ENCODE measurements at places on chromosomes 1 and 21.

DNA sequence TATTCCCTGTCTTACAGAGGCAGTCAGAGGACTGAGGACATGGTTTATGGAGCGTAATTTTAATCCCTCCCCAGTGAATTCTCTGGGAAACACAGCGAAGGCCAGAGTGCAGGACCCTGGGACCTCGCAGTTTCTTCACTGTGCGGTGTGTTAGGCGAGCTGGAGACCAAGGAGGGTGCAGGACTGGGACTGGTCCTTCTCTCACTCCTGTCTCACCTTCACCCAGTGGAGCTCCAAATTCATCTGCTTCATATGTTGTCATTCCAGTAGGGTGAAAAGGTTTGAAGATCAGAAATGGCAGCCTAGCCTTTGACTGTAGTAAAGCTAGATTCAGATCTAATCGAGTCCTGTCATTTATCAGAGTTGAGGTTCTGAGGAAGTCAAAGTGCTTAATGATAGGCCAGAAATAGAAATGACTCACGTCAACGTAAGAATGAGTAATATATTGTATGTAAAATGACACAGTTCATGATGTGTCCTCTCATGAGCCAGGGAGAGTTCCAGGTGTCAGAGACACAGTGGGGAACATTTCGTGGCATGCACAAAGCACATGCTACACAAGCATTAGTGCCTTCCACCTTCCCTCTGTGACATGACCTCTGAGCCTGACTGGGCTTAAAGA lies 647.5 kb downstream of the SMYD3 start:
- H3K4me3 ChIP-seq: no peak overlapping the region
- H3K4me1 ChIP-seq: peaks cover 46% of the 10 kb centered on the region
- H3K36me3 ChIP-seq: peaks cover 2% of the 10 kb centered on the region
- DNase-seq: no peak

GRCh38 chr1:53050310-53050709 lies 11.7 kb upstream of the PODN start:
- peaks cover 32% of the 10 kb centered on the region for H3K4me1 ChIP-seq
- no peak overlapping the region for H3K27ac ChIP-seq
- no peaks in the 10 kb centered on the region for H3K27me3 ChIP-seq
- H3K4me3 ChIP-seq: no peak overlapping the region
- H3K36me3 ChIP-seq: peaks cover 59% of the 10 kb centered on the region

GRCh38 chr1:187047298-187047697 lies 218.5 kb downstream of the PLA2G4A start:
- H3K27ac ChIP-seq: no peak overlapping the region
- no peak overlapping the region for H3K4me3 ChIP-seq
- peaks cover 11% of the 10 kb centered on the region for H3K27me3 ChIP-seq

GRCh38 chr21:20999659-21000058 lies 1.4 kb downstream of the NCAM2 start:
- no peaks in the 10 kb centered on the region for H3K27me3 ChIP-seq
- no peak overlapping the region for H3K27ac ChIP-seq
- no peaks in the 10 kb centered on the region for H3K36me3 ChIP-seq
- peak overlapping the region; percentile 83 for H3K4me3 ChIP-seq
- H3K4me1 ChIP-seq: peaks cover 61% of the 10 kb centered on the region
- no peak for DNase-seq

DNA sequence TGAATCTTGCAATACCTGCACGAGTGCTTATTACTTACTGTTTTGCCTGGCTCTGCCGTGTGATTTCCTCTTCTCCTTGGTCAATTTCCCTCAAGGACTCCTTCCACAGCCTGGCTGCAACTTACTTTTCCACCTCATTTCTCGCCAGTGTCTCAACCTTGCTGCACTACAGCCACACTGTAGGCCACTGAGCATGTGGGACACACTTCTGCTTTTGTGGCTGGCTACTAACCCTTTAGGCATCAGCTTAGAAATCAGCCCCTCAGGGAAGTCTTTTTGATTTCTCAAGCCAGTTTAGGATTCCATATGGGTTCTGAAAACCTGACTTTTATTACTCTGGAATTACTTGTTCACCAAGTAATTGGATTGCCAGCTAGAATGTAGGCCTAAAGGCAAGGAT lies 5.2 kb upstream of the DMRTB1 start:
- H3K36me3 ChIP-seq: no peaks in the 10 kb centered on the region
- peaks cover 6% of the 10 kb centered on the region for H3K27me3 ChIP-seq
- H3K27ac ChIP-seq: no peak overlapping the region
- no peak for DNase-seq
- H3K4me3 ChIP-seq: no peak overlapping the region

- no peak overlapping the region for H3K27ac ChIP-seq
- peaks cover 32% of the 10 kb centered on the region for H3K4me1 ChIP-seq
- no peak for DNase-seq
- H3K27me3 ChIP-seq: peaks cover 13% of the 10 kb centered on the region
Measured at GRCh38 chr1:87149241-87150041, 179.2 kb upstream of the LMO4 start.

- no peak for DNase-seq
- no peak overlapping the region for H3K4me3 ChIP-seq
- H3K27me3 ChIP-seq: peaks cover 6% of the 10 kb centered on the region
- H3K36me3 ChIP-seq: no peaks in the 10 kb centered on the region
- H3K27ac ChIP-seq: no peak overlapping the region
Measured at GRCh38 chr1:11649237-11649623, 5.0 kb downstream of the FBXO2 start.

- no peaks in the 10 kb centered on the region for H3K36me3 ChIP-seq
- H3K27me3 ChIP-seq: no peaks in the 10 kb centered on the region
- H3K4me1 ChIP-seq: peaks cover 34% of the 10 kb centered on the region
Measured at GRCh38 chr1:16164213-16165072, 8.6 kb upstream of the EPHA2 start.

GRCh38 chr1:204473400-204473965 lies 21.1 kb downstream of the PIK3C2B start:
- no peak overlapping the region for H3K27ac ChIP-seq
- H3K4me3 ChIP-seq: no peak overlapping the region
- H3K27me3 ChIP-seq: no peaks in the 10 kb centered on the region
- peaks cover 50% of the 10 kb centered on the region for H3K4me1 ChIP-seq
- no peak for DNase-seq
- H3K36me3 ChIP-seq: peaks cover 12% of the 10 kb centered on the region

- no peak overlapping the region for H3K27ac ChIP-seq
- H3K4me1 ChIP-seq: peaks cover 11% of the 10 kb centered on the region
- H3K4me3 ChIP-seq: no peak overlapping the region
- H3K36me3 ChIP-seq: no peaks in the 10 kb centered on the region
- no peak for DNase-seq
Measured at GRCh38 chr1:33045246-33045645, 8.6 kb upstream of the AK2 start.

DNA sequence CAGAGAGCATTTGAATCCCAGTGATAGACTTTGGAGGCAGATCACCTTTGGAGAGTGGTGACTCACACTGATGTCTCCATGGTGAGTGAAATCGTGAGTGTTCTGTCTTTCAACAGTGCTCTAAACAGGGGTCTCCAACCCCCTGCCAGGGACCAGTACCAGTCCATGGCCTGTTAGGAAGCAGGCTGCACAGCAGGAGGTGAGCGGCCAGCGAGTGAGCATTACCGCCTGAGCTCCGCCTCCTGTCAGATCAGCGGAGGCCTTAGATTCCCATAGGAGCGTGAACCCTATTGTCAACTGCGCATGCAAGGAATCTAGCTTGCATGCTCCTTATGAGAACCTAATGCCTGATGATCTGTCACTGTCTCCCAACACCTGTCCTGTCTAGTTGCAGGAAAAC lies 61.8 kb upstream of the B3GALNT2 start:
- no peak overlapping the region for H3K4me3 ChIP-seq
- DNase-seq: no peak
- H3K27ac ChIP-seq: no peak overlapping the region
- H3K4me1 ChIP-seq: peaks cover 1% of the 10 kb centered on the region
- no peaks in the 10 kb centered on the region for H3K36me3 ChIP-seq

DNA sequence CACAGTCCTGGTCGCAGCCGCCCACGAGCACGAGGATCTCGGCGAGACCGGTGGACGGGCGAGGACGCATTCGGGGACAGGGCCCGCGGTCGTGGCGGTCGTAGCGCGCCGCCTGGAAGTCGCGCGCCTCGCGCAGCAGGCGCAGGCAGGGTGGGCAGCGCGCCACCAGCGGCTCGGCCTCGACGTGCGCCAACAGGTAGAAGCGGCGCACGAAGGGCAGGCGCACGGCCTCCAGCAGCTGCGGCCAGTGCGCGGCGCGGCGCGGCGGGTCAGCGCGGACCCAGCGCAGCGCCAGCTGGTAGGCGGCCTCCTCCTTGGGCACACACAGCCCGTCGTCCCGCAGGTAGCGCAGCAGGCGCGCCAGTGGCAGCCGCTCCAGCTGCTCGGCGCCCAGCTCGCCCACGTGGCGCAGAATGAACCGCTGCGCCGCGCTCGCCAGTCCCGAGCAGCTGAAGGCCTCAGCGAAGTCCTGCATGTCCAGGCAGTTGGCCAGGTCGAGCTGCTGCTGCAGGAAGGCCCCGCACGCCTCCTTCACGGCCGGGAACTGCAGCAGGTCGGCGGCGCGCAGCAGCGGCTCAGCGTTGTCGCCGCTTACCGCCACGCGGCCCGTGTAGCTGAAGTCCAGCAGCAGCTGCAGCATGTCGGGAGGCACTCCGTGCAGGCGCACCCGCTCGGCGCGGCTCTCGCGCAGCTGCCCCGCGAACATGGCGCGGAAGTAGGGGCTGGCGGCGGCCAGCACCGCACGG lies 573 bp downstream of the KLHL21 start:
- H3K4me1 ChIP-seq: peaks cover 31% of the 10 kb centered on the region
- H3K27ac ChIP-seq: peak overlapping the region; percentile 93
- H3K36me3 ChIP-seq: no peaks in the 10 kb centered on the region

- DNase-seq: no peak
- H3K4me3 ChIP-seq: no peak overlapping the region
- no peak overlapping the region for H3K27ac ChIP-seq
- H3K27me3 ChIP-seq: no peaks in the 10 kb centered on the region
- peaks cover 28% of the 10 kb centered on the region for H3K36me3 ChIP-seq
- H3K4me1 ChIP-seq: peaks cover 8% of the 10 kb centered on the region
Measured at GRCh38 chr1:229325853-229326487, 16.9 kb downstream of the CCSAP start.

DNA sequence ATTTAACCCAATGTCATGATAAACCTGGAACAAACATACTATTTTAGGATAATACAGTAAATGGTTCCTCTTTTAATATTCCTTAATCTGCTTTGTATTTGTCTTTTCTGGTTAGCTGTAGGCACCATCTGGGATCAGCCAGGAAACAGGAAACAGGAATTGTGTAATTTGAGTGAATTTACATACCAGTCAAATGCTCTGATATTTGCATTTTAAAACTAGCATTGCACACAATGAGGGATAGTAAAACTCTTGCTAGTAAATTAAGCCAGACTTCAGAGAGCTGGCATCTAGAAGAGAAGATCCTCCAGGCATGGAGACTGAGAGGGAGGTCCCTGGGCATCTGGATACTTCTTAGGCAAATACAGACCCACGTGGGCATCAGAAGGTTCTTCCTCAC lies 103.5 kb downstream of the HMCN1 start:
- no peak overlapping the region for H3K4me3 ChIP-seq
- H3K36me3 ChIP-seq: peaks cover 2% of the 10 kb centered on the region
- DNase-seq: no peak
- peaks cover 18% of the 10 kb centered on the region for H3K4me1 ChIP-seq

GRCh38 chr1:47587891-47588582 lies 150.2 kb downstream of the FOXD2 start:
- H3K4me1 ChIP-seq: peaks cover 2% of the 10 kb centered on the region
- H3K4me3 ChIP-seq: no peak overlapping the region
- peaks cover 26% of the 10 kb centered on the region for H3K27me3 ChIP-seq
- peak; percentile 56 for DNase-seq
- H3K27ac ChIP-seq: no peak overlapping the region

- DNase-seq: no peak
- peaks cover 24% of the 10 kb centered on the region for H3K4me1 ChIP-seq
- no peak overlapping the region for H3K27ac ChIP-seq
- no peaks in the 10 kb centered on the region for H3K27me3 ChIP-seq
- H3K36me3 ChIP-seq: no peaks in the 10 kb centered on the region
- no peak overlapping the region for H3K4me3 ChIP-seq
Measured at GRCh38 chr1:119333163-119333896, 35.3 kb upstream of the HAO2 start.

- peak overlapping the region; percentile 33 for H3K27ac ChIP-seq
- no peak overlapping the region for H3K4me3 ChIP-seq
- H3K4me1 ChIP-seq: peaks cover 35% of the 10 kb centered on the region
- no peak for DNase-seq
- H3K27me3 ChIP-seq: no peaks in the 10 kb centered on the region
Measured at GRCh38 chr1:180854456-180854855, 58.2 kb upstream of the KIAA1614 start.

GRCh38 chr21:42007356-42007940 lies 2.7 kb downstream of the ZBTB21 start:
- H3K27me3 ChIP-seq: no peaks in the 10 kb centered on the region
- no peak overlapping the region for H3K27ac ChIP-seq
- DNase-seq: no peak
- H3K4me3 ChIP-seq: no peak overlapping the region
- H3K36me3 ChIP-seq: peaks cover 10% of the 10 kb centered on the region

GRCh38 chr1:197944485-197944884 lies 27.3 kb downstream of the LHX9 start:
- no peak overlapping the region for H3K27ac ChIP-seq
- H3K36me3 ChIP-seq: no peaks in the 10 kb centered on the region
- no peak overlapping the region for H3K4me3 ChIP-seq
- peaks cover under 1% of the 10 kb centered on the region for H3K4me1 ChIP-seq
- no peak for DNase-seq

- H3K36me3 ChIP-seq: no peaks in the 10 kb centered on the region
- H3K4me1 ChIP-seq: peaks cover 31% of the 10 kb centered on the region
- peaks cover 15% of the 10 kb centered on the region for H3K27me3 ChIP-seq
- no peak overlapping the region for H3K27ac ChIP-seq
- DNase-seq: no peak
Measured at GRCh38 chr1:236144446-236145150, 2.3 kb downstream of the GPR137B start.

DNA sequence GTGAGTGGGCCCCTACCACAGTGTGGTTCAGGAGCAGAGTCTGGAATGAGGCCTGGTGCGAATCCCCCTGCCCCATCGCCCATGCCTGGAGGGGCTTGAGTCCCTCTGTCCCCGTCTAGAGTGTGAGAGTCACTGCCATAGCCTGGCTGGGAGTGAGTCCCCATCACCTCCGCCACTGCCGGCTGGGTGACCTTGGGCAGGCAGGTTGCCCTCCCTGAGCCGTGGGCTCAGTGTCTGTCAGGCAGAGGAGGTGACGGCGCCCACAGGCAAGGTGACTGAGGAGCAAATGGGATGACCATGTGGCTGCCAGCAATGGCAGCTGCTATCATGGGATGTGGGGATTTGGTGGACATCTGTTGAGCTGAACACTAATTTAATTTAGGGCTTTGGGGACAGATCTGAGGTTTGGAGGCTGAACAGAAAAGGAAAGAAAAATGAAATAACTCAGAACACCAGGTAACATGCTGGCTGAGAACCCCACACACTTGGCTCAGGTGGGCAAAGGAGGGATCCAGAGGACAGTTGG lies 38.1 kb upstream of the GPR153 start:
- H3K27ac ChIP-seq: no peak overlapping the region
- H3K36me3 ChIP-seq: peaks cover 1% of the 10 kb centered on the region
- no peaks in the 10 kb centered on the region for H3K27me3 ChIP-seq
- no peak overlapping the region for H3K4me3 ChIP-seq
- peaks cover 3% of the 10 kb centered on the region for H3K4me1 ChIP-seq

All from osteocyte (in vitro differentiated cells).